ENCODE measurements at places on chromosomes 6 and 20. TPM values are rescaled to one million over a fixed set of nuclear protein-coding genes. Genes with fewer than 3 reads are reported as not detected.

The UBE3D gene
- polyA plus RNA-seq: 4.6 TPM

The CCM2L gene
- polyA plus RNA-seq: 26.8 TPM

The VWA7 gene
- polyA plus RNA-seq: 2.2 TPM

The SLC22A16 gene
- 0.09 TPM for polyA plus RNA-seq

The TBP gene
- polyA plus RNA-seq: 9.1 TPM

The PPIL6 gene
- polyA plus RNA-seq: 2.0 TPM

The FAM217A gene
- polyA plus RNA-seq: not detected

The PNLDC1 gene
- 0.09 TPM for polyA plus RNA-seq

The TFAP2A gene
- polyA plus RNA-seq: 0.95 TPM

The CUTA gene
- polyA plus RNA-seq: 94.7 TPM

The GPLD1 gene
- polyA plus RNA-seq: 0.44 TPM

The SSTR4 gene
- polyA plus RNA-seq: not detected

The TMX4 gene
- 26.7 TPM for polyA plus RNA-seq

The MAP7 gene
- 1.2 TPM for polyA plus RNA-seq

Measured in heart right ventricle (tissue), 16 donors.